ENCODE measurements at places on chromosomes 7 and 10.

DNA sequence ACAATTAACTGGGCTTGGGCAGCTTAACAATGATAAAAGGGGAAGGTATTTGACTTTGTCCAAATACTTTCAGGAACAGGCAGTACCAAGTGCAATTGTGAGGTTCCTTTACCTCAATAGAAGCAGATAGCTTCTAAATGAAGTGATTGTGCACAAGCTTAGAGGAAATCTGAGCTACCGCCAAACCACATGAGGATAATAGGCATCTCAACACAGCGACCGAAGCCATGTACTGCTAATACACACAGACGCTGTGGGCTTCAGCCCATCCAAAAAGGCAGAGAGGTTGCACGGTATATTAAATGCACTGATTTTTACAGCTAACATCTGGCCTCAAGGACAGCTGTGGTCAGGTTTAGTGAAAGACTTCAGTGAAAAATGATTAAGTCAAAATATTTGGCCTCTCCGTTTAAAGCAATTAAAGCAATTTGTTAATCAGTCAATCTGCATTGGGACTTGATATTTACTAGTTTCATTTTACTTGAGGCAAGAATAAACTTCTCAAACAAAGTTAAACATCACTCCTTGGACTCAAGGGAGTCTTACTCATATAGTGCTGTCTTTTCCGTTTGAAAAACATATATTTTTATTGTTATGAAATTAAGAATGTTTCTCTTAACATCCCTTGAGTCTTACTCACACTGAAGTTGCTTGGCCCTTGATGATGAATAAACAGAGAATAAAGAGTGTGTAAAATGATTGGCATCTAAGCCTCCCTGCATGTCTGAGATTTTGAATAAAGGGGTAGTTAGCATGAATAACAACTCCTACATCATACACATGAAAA lies 306.3 kb downstream of the C7orf25 start:
- no peak for DNase-seq

- no peak for DNase-seq
Measured at GRCh38 chr10:52256832-52257691, 57.0 kb upstream of the DKK1 start.

- DNase-seq, result no peak
Measured at GRCh38 chr7:148395990-148396716, 194.4 kb upstream of the C7orf33 start.

- no peak for DNase-seq
Measured at GRCh38 chr7:25911738-25912607, 240.0 kb upstream of the NFE2L3 start.

DNA sequence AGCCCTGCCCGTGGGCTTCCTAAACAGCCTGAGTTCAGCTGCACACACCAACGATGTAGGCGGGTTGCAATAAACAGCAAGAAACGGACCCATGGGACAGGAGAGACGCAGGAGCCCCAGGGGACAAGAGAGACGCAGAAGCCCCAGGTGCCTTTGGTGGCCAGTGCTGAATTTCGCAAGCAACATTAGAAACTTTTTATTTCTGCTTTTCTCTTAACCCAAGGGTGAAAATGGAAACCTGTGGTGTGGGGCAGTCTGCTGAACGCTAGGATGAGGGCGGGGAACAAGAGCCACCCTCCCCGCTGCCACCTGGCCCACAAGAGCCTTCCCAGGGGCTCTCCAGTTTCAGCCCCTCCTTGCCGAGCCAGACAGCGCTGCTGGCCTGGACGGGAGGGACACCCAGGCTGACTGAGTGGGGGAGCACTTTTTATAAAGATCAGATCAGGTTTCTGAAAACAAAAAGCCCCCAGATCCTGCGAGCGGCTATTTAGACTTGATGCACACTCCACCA lies 20.0 kb upstream of the GPR146 start:
- no peak for DNase-seq

GRCh38 chr10:13001041-13001886 lies at the start of gene CCDC3:
CCDC3 (minus strand) TSS chr10:13001713; CDS start chr10:13001570, 143 bp downstream.
- DNase-seq, result no peak

DNA sequence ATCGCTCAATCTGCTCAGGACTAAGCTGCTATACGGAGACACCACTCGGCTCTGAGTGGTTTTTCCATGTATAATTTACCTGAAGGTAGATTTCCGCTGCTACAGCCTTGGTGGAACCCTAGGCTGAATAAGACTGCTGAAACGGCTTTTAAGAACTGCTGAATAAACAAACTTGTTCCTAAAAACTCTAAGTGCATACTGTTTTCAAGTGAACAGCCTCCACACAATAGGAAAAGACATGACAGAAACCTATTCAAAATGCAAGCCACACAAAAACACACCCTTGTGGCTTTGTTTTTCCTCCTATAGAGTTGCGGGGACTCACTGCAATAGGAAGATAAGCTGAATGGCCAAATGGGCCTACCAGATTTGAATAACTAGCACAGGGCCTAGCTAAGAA lies 117.2 kb downstream of the UBE2H start:
- DNase-seq, result no peak

GRCh38 chr10:11279314-11279713 lies 261.6 kb downstream of the CELF2 start:
- no peak for DNase-seq

- no peak for DNase-seq
Measured at GRCh38 chr7:2148189-2148588, 84.6 kb downstream of the MAD1L1 start.

- peak; percentile 45 for DNase-seq
Measured at GRCh38 chr7:151448261-151449252, 8.6 kb upstream of the CRYGN start.

All from T-helper 2 cell (primary cell).